ENCODE measurements at places on chromosomes 12 and 14. TPM values are rescaled to one million over a fixed set of nuclear protein-coding genes. Genes with fewer than 3 reads are reported as not detected.

DNA sequence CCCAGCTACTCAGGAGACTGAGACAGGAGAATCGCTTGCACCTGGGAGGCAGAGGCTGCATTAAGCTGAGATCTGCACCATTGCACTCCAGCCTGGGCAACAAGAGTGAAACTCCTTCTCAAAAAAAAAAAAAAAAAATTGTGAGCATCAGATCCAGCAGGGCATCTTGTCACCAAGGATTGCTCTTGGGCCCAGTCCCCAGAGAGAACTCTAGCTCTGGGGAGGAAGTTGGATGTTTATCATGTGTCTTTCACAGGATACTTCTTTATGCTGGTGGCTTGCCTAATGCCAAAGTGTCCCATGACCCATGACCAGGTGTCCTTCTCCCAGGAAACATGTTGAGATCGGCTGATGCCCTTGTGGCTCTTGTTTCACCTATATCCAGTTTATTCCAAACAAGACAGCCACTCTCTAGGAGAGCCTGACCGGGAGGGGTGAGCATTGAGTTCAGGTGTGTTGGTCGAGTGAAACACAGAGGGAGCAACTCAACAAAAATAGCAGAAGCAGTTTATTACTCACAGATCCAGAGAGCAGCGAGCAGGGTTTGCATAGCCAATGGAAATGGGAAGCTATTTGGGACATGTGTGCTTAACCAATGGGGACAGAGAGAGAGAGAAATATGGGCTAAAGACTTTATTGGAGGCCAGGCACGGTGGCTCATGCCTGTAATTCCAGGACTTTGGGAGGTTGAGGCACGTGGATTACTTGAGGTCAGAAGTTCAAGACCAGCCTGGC lies 6.6 kb upstream of the TCHP start:
- no peak for DNase-seq

- DNase-seq: peak; percentile 96
These were observed at the start of gene LIMA1 for GRCh38 chr12:50283229-50283923. LIMA1 (minus strand) TSS chr12:50283520; CDS start chr12:50248751, 34,769 bp downstream.

LALBA gene
- polyA plus RNA-seq: not detected

ACACB gene
- polyA plus RNA-seq: 5.2 TPM

GRCh38 chr12:79954037-79954610 lies 19.2 kb upstream of the PPP1R12A start:
- no peak for DNase-seq

GRCh38 chr12:45076417-45077026 lies 25.6 kb upstream of the DBX2 start:
- DNase-seq: peak; percentile 86

DNA sequence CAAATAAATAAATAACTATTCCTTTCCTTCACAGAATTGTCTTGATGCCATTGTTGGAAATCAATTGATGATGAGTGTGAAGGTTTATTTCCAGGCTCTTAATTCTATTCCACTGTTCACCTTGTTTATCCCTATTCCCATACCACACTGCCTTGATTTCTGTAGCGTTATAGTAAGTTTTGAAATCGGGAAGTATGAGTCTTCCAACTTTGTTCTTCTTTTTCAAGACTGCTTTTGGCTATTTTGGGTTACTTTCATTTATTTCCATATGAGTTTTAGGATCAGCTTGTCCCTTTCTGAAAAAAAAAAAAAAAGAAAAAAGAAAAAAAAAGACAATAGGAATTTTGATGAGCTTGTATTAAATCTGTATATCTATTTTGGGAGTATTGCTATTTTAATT lies 9.3 kb upstream of the CDK2AP1 start:
- no peak for DNase-seq

DNA sequence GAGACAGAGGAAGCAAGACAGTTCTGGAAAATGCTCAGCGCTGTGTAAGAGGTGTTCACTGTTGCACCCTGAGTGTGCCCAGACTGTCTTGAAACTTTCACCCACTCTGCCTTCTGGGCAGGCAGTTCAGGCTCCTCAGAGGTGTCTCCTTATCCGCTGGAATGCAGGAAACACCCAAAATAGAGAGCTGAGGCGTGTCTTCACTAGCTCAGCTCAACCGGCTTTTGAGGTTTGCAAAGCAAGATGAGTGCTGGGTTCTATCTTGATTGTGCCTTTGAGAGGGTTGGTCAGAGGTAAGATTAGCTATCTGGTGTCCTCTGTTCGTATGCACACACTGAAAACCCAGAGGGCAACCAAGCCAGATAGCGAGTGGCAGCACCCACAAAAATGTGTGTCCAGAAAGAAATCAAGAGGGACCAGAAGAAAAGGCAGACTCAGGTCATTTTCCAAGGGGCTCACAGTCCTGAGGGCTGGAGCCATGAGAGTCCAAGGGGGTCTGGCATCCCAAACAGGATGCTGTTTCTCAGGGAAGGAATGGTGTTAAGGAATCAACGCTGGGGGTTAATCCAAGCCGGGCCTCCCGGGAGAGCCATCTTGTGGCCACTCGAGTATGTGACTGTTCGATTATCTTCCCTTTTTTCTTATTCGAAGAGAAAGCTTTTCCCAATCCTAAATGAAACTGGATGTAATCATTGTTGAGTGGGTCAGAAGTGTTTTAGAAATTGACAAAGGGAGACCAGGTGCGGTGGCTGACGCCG lies 47.1 kb downstream of the TBX3 start:
- peak; percentile 72 for DNase-seq

IFNG-AS1 gene
- polyA plus RNA-seq: not detected

DNA sequence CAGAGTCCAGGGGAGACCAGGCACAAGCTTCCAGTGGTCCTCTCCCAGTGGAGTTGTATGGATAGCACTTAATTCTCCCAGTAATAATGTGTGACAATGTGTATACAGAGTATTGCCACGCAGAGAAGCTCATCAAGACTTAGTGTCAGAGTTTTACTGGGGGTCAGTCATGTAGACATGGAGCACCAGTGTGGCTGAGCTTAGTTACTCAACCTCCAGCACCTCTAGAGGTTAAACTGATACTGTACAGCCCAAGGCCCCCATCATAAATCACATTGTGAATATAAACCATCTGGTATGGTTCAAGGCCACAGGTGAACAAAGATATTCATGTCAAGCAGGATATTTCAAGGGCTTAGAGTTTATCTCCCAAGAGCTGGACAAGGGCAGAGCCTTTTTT lies 378.1 kb upstream of the TMPO start:
- no peak for DNase-seq

- peak; percentile 83 for DNase-seq
These were observed 34.8 kb downstream of the HIGD1C start for GRCh38 chr12:50986966-50987737.

CCDC38 gene
- polyA plus RNA-seq: not detected

GRCh38 chr14:95935228-95935822 lies 58.7 kb downstream of the TUNAR start:
- peak; percentile 81 for DNase-seq

- DNase-seq: no peak
These were observed 42.8 kb downstream of the KDM2B start for GRCh38 chr12:121537814-121538698.

DNA sequence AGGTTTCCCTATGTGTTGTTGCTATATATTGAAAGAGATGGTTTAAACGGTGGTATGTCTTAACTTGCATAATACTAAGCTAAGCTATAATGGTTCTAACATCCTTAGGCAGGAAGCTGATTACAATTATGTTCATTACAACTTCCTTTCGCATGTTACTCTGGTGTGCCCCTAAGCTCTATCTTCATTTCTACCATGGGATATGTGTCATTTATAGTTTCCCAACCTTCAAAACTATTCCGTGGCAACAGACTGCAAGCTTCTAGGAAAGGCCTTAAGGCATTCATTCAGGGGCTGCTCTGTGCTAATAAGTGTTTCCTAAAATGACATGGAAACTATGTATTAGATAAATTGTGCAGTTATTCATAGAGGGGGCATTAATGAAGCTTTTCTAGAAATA lies 294.6 kb downstream of the GXYLT1 start:
- no peak for DNase-seq

DNA sequence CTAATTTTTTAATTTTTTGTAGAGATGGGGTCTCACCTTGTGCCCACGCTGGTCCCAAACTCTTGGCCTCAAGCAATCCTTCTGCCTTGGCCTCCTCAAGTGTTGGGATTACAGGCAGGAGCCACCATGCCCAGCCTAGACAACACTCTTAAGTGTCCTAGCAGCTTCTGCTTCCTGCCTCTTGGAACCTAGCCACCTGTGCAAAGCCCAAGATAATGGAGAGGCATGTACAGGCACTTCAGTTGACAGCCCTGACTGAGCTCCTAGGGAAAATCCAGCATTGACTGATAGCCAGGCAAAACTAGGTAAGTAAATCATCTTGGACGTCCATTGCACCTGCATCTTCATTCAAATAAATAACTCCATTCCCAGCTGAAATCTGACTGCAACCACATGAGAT lies 15.5 kb downstream of the COX14 start:
- DNase-seq: no peak

DNA sequence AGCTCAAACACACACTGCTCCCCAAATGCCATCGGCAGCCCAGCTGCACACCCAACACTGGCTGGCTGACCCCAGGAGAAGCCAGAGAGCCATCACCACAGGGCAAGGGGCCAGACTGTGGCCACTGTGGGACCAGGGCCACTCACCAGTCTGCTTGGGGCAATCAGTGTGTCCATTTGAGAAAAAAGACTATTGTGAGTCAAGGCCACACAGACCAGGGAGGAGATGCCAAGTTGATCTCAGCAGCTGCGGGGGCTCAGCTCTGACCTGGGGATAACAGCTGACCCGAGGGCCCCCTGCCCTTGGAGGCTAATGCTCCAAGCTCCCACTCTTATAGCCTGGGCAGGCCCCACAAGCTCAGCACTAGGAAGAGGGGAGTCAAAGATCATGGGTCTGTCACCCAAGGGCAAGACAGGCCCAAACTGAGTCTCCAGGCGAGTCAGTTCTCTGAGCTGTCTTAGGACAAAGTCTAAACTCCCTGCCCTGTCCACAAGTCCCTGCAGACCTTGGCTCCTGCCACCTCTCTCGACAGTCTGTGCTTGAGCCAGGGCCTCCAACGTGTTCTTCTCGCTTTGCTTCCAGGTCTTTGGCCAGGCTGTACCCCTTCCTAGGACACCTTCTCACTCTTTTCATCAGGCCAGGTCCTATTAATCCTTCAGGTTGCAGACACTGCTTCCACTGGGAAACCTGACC lies 30.1 kb upstream of the PNMA1 start:
- no peak for DNase-seq

GRCh38 chr14:49977126-49977841 lies 84.4 kb downstream of the ARF6 start:
- no peak for DNase-seq

DNA sequence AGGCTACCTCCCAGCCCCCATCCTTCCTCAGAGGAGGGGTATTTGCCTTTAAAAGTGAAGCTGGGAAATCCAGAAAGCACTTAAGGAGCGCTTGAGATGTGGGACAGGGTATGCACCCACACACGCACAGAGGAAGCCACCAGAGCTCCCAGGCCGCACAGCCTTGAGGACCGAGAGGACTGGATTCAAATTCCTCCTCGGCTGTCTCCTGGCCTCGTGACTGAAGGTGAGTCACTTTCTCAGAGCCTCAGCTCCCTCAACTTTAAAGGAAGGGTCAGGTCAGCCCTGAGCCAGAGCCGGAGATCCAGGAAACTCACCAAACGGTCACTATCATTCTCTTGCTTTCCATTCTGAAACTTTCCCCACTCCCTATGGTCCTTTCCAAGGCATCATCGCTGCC lies 37.6 kb downstream of the BCL11B start:
- DNase-seq: no peak

- no peak for DNase-seq
These were observed 15.0 kb downstream of the PMCH start for GRCh38 chr12:102182635-102183034.

- DNase-seq: peak; percentile 43
These were observed 18.7 kb upstream of the NOS1 start for GRCh38 chr12:117380083-117380482.

GRCh38 chr12:78403136-78403535 lies 461.4 kb upstream of the SYT1 start:
- DNase-seq: no peak

DNA sequence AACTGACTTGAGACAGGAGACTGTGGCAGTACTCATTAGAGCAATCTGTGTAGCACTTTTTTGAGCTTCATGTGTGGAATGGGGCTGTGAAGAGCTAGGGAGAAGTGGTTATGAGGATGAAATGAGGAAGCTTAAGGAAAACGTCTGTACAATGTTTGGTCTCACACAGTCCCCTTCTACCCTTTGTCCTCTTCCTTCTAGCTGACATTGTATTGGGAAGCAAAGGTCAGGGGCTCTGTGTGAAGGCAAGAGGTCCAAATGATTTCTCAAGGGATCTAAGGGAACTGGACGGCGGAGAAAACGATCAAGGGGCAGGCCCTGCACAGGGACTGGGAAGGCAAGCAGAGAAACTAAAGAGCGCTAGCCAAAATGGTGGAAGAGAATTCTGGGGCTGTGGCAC lies 13.1 kb upstream of the CIPC start:
- no peak for DNase-seq

GALNT4 gene
- polyA plus RNA-seq: 1.1 TPM

GRCh38 chr12:119989361-119989730 lies 310 bp downstream of the BICDL1 start:
- peak; percentile 58 for DNase-seq

DNA sequence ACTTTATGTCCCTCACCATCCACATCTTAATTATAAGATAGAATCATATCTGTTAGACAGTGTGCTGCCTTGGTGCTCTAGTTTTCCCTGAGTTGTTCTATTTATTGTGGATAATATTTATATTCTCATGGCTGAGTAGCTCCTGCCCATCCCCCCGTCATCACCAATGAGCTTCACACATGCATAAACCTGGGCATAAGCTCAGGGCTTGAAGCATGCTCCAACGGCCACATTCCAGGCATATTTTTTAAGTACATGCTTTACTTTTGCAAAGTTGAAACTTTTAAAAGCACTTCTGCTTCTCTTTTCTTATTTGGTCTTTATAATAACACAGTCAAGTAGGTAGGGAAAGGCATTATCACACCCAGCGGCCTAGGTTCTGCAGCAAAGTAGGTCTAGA lies 3.4 kb upstream of the FBXO34 start:
- no peak for DNase-seq

DNA sequence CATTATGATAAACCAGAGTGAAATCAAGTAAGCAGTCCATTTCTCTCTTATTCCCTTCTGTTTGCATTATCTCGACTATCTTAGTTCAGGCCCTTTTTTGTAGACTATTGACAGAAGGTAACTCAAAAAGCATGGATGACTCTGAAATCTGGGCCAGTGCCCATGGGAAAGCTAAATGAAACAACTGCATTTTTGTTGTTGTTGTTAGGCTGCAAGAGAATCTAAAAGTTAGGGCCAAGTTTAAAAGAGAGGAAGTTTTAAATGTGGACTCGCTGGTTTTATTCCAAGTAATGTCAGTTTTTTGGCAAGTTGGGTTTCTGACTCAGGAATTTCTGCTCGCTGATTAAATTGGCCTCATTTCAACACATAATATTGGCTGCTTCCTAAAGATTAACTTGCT lies 201.1 kb downstream of the PIK3C2G start:
- no peak for DNase-seq

RASSF9 gene
- 0.17 TPM for polyA plus RNA-seq

TMEM63C gene
- 1.2 TPM for polyA plus RNA-seq

DNA sequence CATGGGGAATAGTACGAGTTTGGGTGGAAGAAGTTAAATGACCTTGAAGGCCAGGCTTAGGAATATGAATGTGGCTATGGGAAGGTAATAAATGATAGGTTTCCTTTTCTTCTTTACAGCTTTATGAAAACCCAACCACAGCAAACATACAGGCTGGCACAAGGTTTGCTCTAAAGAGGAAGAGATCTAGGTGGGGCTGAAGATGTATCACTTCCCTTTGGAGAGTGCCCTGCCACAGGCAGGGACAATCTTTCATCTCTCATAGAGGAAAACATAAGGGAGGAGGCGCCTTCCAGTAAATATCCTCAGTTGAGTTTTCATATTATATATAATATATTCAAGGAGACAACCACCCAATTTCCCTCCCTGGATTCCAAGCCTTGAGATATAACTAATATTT lies 72.9 kb upstream of the FRMD6 start:
- no peak for DNase-seq

ASB2 gene
- polyA plus RNA-seq: 1.5 TPM

All from GM23338 (cell line).